ENCODE measurements at places on chromosomes 13 and 19. TPM values are rescaled to one million over a fixed set of nuclear protein-coding genes. Genes with fewer than 3 reads are reported as not detected.

DNA sequence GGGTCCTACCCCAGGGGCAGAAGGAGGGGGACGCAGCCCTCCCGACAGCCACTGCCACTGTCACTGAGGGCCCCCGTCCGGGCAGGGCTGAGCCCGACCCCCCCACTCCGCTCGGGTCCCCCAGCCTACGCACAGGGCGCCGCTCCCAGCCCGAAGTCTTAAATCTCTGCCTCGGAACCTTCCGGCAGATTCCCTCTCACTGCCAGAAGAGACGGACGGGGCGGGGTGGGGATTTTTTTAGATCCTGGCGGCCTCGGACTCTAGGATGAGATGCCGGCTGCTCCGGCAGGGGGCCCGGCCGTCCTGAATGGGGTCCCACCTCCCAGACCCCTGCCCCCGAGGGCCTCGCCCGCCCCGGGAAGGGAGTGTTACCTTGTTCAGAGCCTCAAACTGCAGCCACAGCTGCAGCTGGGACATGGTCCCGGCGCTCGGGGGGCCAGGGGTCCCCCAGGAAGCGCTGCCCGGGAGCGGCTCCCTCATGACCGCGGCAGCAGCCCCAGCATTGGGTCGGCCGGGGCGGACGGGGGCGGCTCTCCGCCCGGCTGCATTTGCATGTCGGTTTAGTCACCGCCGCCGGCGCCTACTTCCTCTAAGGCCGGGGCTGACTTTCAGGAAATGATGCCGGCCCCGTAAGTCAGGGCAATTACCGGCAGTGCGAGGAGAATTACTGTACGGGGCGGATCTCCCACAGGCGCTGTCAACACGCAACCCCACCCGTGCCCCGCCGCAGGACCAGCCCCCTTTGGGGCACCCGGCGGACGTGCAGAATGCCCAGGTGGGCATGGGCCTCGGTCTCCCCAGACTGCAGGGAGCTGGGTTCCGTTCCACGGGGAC lies 28.1 kb downstream of the GPX4 start:
- DNase-seq: peak; percentile 99

GRCh38 chr19:18340990-18341868 lies 831 bp downstream of the PGPEP1 start:
- DNase-seq: peak; percentile 81

DNA sequence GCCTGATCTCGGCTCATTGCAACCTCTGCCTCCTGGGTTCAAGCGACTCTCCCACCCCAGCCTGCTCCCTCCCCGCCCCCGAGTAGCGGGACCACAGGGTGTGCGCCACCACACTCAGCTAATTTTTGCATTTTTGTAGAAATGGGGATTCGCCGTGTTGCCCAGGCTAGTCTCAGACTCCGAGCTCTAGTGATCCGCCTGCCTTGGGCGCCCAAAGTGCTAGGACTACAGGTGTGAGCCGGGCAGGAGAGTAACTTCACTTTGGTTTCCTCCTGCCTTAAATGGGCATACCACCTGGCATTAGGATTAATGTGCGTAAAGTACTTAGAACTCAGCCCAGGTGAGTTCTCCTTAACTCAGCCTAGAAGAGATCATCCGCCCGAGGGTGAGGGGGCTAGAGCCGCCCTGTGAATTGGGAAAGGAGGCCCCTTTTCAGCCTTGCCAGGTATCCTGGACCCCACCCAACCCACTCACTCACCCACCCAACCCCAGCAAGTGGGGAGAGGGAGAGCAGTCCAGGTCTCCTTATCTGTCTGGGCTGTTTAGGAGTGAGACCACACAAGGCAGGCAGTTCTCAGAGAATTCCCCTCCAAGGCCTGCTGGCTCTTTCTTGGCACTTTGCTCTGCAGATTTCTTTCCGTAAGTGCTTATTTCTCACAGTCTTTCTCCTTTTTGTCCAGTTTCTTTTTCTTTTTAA lies 1.2 kb upstream of the ZFP36 start:
- peak; percentile 30 for DNase-seq

Gene ANKLE1
- 0.31 TPM for polyA plus RNA-seq

Gene LILRA1
- not detected for polyA plus RNA-seq
